ENCODE measurements at places on chromosomes 4 and X.
A peak's percentile ranks its signal among the peaks of the same experiment; 100 is the strongest.

DNA sequence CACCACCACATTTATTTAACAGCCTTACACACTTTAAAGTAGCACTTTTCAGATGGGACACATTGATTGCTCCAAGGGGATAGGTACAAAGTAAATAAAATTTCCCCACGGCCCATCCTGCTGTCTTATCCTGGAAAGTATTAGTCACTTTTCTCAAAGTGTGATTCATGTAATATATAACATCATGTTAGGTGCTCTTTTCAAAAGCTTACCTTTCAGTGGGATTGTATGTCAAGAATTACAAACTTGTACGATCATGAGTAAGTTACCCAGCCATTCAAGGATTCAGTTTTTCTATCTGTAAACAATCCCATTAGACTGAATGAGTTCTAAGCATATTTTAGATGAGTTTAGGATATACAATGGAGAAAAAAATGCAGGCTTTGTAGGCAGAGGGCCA, 876.6 kb upstream of the GRID2 start:
- DNase-seq, result no peak

DNA sequence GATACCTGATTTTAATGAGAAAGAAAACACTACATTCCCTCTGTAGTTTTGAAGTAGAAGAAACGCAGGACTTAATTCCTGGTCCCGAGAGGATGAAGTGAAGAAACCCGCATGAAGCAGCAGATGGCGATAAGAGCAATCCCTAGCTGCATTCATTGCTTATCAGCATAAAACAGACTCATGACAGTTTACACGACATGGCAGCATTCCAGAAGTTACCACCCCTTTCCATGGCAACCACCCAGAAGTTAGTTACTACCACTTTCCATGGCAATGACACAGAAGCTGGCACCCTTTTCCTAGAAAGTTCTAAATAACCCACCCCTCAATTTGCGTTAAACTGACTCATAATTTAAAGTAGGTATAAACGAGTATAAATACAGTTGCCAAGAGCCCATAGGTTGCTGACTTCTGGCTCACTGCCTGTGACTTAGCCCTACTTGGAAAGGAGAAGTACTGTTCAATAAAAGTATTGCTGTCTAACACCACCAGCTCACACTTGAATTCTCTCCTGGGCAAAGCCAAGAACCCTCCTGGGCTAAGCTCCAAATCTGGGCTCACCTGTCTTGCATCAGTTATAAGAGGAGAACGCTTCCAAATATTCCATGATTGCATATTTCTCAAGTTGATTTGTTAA, 5.5 kb upstream of the XAGE2 start:
- no peak for DNase-seq

- DNase-seq, result no peak
Measured at GRCh38 chr4:102598086-102598761, 97.1 kb downstream of the NFKB1 start.

DNA sequence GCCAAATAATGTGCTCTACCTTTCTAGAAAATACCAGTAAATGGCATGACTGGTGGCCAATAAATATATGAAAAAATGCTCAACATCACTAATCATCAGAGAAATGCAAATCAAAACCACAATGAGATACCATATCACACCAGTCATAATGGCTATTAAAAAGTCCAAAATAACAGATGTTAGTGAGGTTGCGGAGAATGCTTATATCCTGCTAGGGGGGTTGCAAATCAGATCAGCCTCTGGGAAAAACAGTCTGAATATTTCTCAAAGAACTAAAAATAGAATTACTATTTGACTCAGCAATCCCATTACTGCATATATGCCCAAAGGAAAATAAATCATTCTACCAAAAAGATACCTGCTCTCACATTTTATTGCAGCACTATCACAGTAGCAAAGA, 115.1 kb downstream of the RASGEF1B start:
- no peak for DNase-seq

DNA sequence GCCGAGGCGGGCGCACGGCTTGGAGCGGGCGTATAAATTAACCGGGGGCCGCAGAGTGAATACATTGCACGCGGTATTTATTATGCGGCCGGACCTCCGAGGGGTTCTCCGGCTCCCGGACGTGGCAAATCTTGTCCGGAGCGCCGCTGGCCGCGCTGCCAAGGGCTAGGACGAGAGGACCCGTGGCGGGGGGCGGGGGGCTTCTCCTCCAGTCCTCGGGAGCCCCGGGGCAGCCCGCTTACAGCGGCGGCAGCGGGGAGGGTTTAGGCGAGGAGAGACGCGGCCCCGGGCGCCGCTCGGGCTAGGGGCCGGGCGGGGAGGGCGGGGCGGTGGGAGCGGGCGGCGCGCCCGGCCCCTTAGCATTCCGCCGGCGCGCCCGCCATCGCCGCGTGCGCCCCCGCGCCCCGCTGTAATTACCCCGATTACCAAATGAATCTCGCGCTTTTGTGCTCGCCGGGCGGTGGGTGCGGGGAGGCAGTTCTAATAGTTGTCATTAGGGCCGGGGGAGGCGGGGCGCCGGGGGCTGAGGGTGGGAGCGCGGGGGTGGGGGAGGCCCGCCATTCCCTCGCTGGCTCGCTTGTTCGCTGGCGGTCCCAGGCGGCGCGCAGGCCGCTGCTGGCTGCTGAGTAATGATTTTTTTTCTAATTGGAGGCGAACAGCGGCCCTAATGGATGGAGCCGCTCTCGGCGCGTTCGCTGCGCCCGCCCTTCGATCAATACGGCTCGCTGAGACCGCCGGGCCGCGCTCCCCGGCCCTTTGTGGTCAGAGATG, 276.6 kb downstream of the BCOR start:
- peak; percentile 57 for DNase-seq

GRCh38 chr4:139315221-139315675, 13.0 kb upstream of the NDUFC1 start:
- DNase-seq, result no peak

GRCh38 chr4:7362862-7363430, 71.8 kb downstream of the PSAPL1 start:
- no peak for DNase-seq

DNA sequence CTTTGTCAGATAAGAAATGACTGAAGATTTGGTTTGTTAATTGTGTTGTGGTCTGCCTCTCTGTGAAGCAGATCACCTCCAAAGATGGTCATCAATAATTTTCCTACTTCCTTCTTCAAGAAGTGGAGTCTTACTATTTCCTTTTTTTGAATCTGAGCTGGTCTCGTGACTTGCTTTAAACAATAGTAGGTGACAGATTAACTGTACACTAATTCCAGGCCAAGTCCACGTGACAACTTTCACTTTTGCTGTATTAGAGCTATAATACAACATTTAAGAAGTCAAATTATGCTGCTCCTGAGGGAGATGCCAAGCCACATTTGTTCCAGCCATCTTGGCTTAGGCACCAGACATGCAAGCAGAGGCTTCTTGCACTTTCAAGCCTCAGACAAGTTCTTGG, 393.8 kb upstream of the GRID2 start:
- no peak for DNase-seq

DNA sequence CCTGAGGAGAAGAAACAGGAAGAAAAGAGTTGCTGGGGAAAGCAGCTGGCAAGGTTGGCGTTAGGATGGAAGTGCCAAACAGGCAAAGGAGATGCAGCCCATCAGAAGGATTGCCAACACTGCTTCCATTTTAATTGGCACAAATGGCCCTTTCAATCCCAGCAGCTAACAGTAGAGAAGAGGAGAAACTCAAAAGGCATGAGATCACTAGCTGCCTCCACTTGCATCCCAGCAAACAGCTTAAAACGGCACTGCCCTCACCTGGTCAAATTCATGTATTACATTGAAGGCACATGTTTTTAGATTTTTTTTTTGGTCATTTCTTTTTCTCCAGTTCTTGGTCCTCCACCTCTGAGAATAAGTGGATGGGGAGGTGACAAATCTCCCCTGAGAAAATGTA, 14.9 kb upstream of the LOC101059915 start:
- DNase-seq, result peak; percentile 34

DNA sequence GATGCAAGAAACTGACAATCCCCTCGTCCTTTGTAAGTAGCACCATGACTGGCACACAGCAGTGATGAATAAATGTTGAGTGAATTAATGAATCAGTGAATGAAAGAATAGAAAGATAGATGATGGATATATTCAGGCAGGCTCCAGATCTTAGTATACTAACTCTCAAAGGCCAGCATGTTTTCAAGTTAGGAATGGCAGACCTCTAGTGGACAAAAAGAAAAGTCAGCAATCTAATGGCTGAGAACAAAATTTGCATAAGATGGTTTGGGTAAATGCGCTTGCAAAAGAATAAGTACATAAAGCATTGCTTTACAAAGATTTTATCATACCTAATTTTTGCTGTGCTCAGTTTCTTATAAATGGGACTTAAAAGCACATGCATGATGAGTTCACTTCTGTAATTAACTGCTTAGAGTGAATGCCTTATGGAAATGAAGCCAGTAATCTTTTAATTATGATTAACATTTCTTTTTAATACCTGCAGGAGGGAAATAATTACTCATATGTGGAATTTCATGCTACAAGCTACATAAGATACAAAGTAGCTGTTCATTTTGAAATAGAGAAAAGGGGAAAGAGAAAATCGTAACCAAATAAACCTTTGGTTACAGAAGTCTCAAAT, 126.9 kb upstream of the GPRIN3 start:
- no peak for DNase-seq

DNA sequence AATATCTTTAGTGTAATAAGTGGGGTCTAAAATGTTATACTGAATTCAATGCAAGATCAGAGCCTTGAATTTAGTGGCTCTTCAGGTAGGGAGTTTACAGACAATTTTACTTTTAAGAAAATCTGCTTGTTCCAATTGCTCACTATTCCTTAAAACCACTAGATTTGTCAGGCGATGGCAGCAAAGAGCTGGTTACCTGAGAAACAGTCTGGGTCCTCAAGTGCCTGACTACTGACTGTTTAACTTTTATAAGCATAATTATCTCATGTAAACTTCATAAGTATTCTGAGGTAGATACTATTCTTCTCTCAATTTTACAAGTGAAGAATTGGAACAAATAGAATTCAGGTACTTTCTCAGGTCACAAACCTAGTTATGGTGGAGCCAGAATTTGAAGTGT, 84.3 kb downstream of the RRAGB start:
- DNase-seq, result no peak

GRCh38 chrX:15834827-15835595, 19.6 kb downstream of the AP1S2 start:
- DNase-seq, result no peak

DNA sequence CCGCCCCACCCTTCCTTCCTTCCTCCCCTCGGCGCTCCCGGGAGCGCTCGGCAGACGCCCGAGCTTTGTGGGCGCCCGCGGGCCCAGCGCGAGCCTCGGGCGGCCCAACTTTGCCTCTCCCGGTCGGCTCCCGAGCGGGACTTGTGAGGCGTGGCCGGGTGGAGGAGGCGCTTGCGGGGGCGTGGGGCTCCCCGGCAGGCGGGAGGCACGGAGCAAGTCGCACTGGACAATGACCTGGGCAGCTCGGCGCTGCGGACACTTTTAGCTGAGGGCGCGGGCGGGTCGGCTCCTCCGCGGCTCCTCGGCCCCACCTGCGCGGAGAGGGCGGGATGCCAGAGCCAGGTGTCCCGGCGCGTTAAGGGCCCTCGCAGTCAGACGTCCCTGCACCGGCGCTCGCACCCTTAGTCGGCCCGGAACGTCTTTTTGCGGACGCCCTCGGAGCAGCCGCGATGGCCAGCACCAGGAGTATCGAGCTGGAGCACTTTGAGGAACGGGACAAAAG, 385 bp downstream of the DCLK2 start:
- peak; percentile 3 for DNase-seq

- DNase-seq, result no peak
Measured at GRCh38 chr4:130028552-130028951, 932.6 kb downstream of the C4orf33 start.

DNA sequence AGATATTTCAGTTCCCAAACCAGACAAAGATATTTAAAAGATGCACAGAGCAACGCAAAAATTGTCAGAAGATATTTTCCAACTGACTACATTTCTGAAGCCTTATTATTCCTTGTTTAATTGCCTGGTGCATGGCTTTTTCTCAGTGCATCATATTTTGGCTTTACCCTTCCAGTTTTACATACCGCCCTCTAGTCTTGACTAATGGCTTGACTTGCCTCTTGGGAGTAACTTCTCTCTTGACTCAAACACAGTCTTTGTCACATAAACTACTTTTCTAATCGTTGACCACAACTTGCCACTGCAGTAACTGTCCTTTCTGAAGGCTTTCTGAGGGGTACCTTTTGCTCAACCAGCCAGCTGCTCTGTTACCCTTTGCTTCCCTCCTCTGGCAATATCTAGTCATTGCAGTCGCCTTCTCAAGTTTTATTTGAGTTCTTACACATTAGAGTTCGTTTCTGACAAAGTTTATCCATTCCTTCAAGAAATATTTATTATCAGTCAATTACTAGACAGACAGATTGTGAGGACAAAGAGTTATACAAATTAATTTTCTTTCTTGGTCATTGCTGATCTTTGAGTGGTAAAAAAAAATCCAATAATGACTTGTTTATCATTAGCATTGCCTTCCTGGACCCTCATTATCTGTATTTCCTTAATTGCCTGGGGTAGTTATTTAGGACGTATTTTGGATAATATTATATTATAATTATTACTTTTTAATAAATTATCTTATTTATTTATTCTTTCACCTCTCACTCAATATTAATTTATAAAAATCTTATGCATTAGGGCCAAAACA, 506.9 kb upstream of the PCDH10 start:
- DNase-seq, result no peak

GRCh38 chr4:98242538-98242937, 18.6 kb upstream of the RAP1GDS1 start:
- no peak for DNase-seq

GRCh38 chr4:49002931-49003330, 16.9 kb downstream of the CWH43 start:
- DNase-seq, result no peak

DNA sequence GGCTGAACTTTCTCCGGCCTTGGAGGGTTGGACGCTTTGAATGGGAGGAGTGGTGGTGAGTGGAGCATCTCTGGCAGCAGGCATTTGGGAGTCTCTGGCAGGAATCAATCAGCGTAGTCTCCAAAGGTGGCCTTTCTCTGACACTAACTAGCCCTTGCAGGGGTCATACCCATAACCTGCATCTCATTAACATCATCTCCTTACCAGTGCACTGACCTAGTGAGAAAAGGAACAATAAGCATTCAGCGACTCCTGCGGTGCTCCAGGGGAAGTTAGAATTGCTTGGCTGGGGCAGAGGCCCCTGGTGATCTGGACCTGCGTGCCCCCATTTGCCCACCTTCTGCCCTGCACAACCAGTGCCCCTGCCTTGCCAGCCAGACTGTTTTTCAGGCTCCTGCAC, 161.9 kb downstream of the PTTG2 start:
- DNase-seq, result no peak

GRCh38 chr4:121428721-121429120, 47.9 kb upstream of the QRFPR start:
- DNase-seq, result no peak

GRCh38 chrX:154541896-154542722, 4.5 kb downstream of the G6PD start:
- peak; percentile 52 for DNase-seq
